ENCODE measurements at places on chromosomes 6 and 20.

- DNase-seq, result no peak
Measured at GRCh38 chr6:55399351-55399750, 72.1 kb downstream of the GFRAL start.

GRCh38 chr20:1389703-1390580, 2.9 kb downstream of the FKBP1A start:
- DNase-seq, result no peak

GRCh38 chr6:44842616-44843015, 455.1 kb downstream of the CDC5L start:
- DNase-seq, result no peak

GRCh38 chr6:75275067-75275466, 9.5 kb downstream of the TMEM30A start:
- no peak for DNase-seq

GRCh38 chr6:21265730-21266044, 327.9 kb upstream of the SOX4 start:
- no peak for DNase-seq

GRCh38 chr6:125742464-125743120, 6.8 kb upstream of the HEY2 start:
- DNase-seq, result no peak

DNA sequence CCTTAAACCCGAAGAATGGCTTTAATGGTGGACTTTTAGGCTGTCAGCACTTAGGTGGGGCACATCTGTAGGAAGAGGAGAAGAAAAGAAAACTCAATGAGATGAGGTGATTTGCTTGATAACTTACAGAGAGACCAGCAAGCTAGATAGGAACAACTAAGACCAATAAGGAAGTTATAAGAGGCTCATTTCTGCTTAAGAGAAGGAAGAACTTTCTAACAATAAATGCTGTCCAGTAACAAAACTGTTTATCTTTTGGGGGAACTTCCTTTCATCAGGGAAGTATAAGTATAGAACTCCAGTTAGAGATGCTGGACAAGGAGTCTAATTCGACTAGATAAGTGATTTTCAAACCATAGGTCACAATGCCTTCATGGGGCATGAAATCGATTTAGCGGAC, 107.2 kb upstream of the SIRPA start:
- no peak for DNase-seq

DNA sequence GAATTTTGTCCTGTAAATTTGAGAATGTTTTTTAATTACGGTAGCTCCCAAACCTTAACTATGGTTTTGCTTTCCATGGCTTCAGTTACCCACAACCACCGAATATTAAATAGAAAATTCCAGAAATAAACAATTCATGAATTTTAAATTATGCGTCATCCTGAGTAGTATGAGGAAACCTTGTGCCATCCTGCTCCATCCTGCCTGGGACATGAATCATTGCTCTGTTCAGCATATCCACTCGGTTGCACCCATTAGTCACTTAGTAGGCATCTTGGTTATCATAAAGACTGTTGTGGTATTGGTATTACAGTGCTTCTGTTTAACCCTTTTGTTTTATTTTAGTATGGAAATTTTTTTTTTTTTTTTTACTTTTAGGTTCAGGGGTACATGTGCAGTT, 39.7 kb downstream of the KCNS1 start:
- DNase-seq, result no peak

- no peak for DNase-seq
Measured at GRCh38 chr6:1514078-1514477, 95.6 kb upstream of the FOXC1 start.

DNA sequence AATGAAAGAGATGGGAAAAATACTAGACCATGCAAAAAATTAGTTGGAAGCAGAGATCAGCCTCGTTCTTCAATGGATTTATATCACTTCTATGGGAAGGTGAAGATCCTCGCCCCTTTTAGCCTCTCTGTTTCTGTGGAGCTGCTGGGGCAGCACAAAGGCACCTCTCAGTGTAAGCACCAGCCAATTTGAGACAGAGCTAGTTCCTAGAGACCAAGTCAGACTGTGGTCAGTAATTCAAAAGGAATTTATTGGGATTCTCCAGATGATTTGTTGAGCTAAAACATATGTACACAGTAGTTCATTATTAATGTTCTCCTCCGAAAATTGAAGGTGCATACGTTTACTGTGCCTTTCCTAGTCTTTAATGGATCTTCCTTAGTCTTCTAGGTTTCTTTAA, 42.4 kb downstream of the SCGN start:
- DNase-seq, result no peak

- peak; percentile 68 for DNase-seq
Measured at GRCh38 chr6:152948150-152948768, 34.6 kb downstream of the FBXO5 start.

DNA sequence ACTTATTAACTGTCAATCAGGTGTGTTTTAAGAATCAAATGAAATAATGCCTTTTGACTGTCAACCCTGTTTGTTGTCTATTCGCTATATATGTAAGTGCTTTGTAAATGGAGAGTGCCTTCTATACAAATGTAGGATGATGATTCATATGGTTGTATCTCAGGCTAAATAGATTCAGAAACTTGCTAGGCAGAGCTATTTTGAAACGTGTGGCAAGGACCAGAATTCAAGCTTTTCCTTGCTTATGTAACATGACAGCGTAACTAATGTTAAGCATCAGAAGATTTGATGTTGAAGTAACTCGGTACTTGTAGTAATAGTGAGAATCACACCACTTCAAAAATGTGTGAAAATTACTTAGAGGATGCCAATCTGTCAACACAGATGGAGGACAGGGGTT, 3.4 kb downstream of the OGFRL1 start:
- no peak for DNase-seq

- DNase-seq, result no peak
Measured at GRCh38 chr20:60040471-60041162, 82.4 kb downstream of the CDH26 start.

DNA sequence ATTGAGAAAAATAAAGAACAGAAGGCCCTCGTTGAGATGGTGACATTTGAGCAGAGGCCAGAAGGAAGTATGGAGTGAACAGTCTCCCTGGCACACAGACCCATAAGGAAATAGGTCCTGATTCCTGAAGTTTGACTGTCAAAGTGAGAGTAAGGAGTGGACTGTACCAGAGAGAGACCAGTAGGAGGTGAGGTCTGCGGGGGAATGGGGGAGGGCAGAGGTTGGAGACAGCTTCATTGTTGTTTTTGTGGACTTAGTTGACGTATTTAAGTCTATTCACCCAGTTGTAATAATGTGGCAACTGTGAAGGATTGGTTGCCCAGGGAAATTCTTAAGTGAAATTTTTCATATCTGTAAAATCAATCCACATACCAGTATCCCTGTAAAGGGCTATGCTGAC, 110.7 kb downstream of the TFAP2B start:
- no peak for DNase-seq

DNA sequence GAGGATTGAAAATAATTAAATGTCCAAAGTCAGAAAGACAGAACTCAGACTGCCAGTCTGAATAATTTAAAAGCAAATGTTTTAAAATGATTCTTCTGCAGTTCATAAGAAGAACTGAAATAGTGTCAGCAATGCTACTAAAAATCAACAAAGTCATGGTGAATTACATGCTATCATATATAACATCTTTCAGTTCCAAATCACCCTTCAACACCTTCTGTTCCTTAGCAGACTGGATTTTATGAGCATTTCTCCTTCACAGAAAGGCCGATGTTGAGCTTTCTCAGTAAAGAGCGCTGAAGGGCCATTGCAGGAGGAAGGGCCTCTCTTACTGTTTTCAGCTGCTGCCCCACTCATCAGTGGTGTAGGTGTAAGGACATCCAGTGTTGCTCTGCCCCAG, 63.3 kb downstream of the AIG1 start:
- no peak for DNase-seq

GRCh38 chr6:126040826-126041225, 54.5 kb downstream of the TRMT11 start:
- DNase-seq, result no peak

- peak; percentile 73 for DNase-seq
Measured at GRCh38 chr6:113879186-113880096, 22.3 kb downstream of the MARCKS start.

- peak; percentile 70 for DNase-seq
Measured at GRCh38 chr6:157887892-157888291, 64.8 kb downstream of the SNX9 start.

DNA sequence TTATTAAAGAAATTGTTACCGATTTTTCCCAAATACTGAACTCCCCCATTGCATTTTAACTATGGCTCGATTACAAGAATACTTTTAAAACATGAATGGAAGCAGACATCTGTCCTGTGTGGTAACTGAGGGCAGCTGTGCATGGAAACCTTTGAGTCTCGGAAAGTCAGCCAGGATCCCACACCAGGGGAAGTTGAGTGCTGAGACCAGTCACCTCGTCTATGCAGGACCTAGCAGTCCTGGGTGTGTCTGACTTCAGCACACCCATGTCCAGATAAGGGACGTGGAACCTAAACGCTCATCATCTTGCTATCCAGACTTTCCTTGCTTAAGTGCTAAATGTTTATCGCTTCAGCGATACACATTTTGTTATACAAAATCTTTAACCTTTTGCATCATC, 6.1 kb downstream of the RIN2 start:
- DNase-seq, result no peak

DNA sequence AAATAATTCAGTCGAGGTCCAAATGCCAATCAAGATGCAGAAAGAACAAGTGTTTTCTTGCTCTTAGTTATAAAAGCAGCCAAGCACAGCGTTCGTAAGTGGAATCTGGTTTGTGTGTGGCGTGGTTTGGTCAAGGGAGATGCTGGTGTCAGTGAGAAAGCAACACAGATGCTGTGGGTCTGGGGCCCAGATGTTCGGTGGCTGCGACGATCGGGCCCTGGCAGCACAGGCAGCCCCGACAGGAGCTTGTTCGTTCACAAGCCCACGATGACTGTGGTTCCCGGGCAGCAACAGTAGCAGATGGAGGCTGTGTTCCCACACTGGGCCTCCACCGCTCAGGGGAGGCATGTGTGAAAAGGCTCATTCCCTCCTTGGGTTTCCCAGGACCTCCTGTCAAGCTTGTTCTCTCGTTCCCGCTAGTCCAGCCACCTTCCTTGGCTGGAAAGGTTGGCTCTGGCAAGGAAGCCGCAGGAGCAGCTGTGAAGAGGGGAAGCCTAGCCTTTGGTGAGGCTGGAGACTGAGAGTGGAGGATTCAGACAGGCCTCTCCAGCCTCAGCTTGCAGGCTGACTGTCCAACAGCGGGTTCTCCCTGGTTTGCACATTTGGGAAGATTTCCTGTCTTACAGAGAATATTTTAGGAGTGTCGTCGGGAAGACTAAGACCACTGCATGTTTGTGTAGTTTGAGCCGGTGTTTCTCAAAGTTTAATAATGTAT, 304.7 kb downstream of the QKI start:
- DNase-seq, result peak; percentile 15

DNA sequence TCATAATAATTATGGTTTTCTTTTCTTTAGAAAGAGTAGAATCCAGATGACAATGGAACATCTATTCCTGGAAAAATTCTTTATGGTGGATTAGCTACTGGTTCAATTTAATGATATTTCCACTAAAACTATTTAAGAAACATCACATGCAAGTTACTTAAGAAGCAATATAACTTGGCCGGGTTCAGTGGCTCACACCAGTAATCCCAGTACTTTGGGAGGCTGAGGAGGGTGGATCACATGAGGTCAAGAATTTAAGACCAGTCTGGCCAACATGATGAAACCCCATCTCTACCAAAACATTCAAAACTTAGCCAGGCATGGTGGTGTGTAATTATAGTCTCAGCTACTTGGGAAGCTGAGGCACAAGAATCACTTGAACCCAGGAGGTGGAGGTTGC, 65.9 kb upstream of the SMLR1 start:
- no peak for DNase-seq

GRCh38 chr6:82364087-82365015, 734 bp downstream of the TPBG start:
- DNase-seq, result no peak

GRCh38 chr20:63138855-63139341, 77.0 kb downstream of the YTHDF1 start:
- no peak for DNase-seq

- DNase-seq, result no peak
Measured at GRCh38 chr6:150722614-150723344, 123.1 kb downstream of the PLEKHG1 start.

DNA sequence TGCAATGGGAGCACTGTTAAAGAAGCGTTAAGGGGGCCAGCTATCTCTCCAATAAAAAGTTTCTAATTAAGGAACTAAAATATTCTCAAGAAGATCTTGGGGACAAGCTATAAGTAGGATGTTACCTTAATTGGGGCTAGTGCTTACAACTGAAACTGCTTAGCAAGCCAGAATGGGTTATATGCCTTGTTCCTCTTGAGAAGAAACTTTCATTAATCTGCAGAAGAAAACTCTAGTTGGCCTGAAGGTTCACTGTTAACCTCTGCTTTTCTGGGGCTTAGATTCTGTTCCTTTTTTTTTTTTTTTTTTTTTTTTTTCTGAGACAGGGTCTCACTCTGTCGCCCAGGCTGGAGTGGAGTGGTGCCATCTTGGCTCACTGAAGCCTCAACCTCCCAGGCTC, 82.2 kb downstream of the BACH2 start:
- DNase-seq, result no peak

GRCh38 chr6:46539866-46540265, 48.6 kb upstream of the RCAN2 start:
- DNase-seq, result no peak

- peak; percentile 29 for DNase-seq
Measured at GRCh38 chr6:29705389-29706231, 17.6 kb upstream of the HLA-F start.

GRCh38 chr6:122459240-122459639, 12.4 kb downstream of the SERINC1 start:
- DNase-seq, result no peak

DNA sequence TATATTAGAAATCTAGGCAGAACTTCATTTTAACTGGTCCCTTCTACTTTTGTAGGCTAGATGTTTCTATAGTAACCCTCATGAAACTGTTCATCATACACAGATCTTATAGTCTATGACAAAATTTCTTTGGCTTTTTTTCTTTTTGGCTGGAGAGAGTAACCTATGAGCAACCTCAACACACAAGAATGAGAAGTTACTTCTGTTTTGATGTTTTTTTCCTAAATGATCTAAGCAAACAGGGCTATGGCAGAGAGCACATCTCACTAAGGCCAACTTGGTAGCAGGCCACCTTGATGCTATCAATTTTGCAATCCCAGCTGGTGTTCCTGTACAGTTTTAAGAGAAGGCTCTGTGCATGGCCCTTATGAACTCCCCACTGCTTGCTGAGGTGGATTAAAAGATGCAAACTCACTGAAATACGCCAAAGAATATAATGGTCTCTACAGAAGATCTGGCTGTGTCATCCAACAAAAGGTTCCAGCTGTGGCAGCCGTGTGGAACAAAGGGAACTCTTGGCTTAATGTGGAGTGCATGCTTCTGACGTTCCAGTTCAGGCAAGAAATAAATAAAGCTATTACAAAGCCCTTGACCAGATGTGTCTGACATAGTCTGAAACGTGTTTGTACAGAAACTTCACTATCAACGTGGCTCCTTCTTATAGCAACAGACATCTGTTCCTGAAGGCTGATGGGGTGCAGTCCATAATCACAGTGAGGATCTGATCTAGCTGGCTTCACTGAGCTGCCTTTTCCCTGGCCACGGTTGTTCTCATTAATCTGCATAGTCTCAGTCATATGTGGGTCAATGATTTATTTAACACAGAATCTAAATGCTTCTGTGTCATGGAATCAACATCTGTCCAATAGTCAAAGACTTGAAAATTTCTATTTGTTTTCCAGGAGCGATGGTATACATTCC, 481.1 kb downstream of the BMP2 start:
- no peak for DNase-seq
